Urothelium cell line (cell line): ENCODE measurements at places on chromosomes 6 and 20.

GRCh38 chr6:1770968-1771723 is 161.4 kb downstream of the FOXC1 start:
- peak; percentile 19 for DNase-seq

DNA sequence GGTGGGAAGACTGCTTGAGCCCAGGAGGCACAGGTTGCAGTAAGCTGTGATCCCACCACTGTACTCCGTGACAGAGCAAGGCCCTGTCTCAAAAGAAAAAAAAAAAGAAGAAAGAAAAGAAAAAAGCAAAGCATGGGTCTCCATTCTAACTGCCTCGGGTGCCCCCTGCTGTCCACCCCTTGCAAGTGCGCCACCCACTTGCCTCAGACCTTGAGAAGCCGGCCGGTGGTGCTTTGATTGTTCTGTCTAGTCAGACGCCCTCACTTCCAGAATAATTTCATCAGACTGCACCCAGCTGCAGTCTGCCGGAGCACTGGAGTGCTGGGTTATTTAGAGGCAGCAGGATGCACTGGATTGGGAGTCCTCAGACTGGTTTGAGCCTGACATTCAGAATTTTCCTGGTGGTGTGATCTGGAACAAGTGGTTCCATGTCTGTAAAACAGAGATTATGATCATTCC is 17.6 kb upstream of the TM9SF4 start:
- DNase-seq = peak; percentile 86

DNA sequence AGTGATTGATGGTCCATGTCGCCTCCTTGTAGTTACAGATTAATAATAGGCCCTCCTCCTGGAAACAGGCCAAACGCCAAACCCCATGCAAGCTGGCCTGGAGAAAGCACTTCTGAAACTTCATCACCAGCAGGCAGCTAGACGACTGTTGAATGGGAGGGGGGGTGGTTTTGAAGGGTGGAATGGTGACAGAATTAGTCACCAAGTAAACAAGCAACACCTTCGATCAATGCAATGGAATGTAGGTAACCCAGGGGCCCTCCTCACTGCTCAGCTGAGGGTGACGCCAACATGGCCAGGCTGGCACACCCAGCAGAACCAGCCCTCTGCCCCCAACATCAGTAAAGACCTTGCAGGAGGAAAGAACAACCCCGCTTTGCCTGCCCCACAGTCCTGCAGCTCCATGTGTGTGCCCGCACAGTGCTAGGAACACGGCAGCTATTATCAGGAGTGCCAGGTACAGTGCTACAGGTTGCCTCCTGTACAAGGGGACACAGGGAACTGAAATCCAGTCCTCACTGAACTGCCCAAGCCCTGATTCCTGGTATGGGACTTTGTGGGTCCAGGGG is 2.7 kb downstream of the BCAS1 start:
- peak; percentile 98 for DNase-seq

DNA sequence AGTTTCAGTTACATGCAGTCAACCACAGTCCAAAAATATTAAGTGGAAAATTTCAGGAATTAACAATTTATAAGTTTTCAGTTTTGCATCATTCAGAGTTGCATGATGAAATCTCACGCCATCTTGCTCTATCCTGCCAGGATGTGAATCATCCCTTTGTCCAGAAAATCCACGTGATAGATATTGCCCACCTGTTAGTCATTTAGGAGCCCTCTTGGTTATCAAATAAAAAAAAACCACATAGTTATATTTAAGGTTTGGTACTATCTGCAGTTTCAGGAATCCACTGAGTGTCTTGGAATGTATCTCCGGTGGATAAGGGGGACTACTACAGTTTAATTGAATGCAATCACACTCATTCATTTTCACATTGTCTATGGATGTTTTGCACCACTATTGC is 1249.0 kb upstream of the CITED2 start:
- DNase-seq = peak; percentile 40

DNA sequence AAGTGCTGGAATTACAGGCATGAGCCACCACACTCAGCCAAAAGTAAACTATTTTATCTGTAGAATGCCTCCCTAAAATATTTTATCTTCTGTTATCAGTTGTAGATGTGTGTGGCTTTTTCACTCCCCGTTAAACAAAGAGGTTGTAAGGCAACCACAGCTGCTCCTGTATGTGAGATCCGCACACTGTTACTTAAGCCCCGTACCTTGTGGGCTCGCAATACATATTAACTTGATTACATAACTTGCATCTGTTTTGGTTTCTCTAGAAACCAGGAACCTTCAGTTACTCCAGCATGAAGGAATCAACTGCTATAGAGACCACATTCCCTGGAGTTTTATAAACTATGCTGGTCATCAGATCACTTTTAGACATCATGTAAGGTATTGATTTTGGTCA is 420.1 kb upstream of the SLC35B3 start:
- DNase-seq = no peak

GRCh38 chr20:40922865-40923264 is 105.8 kb upstream of the TOP1 start:
- DNase-seq = no peak

DNA sequence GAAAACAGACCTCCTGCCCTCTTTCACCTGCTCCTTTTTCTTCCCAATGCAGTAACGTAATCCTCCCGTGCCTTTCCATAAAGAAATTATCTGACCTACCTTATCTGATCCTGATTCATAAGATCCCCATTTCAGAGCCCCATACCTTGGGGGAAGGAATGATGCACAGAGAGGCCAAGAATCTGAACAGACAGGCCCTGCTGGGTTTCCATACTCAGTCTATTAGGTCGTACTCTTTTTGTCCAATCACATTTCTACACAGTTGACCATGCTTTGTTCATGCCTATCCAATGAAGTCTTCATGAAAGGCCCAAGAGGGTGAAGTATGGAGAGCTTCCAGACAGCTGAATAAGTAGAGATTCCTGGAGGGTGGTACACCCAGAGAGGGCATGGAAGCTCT is 25.3 kb downstream of the SRPK1 start:
- no peak for DNase-seq

GRCh38 chr6:159092631-159093030 is 47.8 kb upstream of the TAGAP start:
- no peak for DNase-seq

DNA sequence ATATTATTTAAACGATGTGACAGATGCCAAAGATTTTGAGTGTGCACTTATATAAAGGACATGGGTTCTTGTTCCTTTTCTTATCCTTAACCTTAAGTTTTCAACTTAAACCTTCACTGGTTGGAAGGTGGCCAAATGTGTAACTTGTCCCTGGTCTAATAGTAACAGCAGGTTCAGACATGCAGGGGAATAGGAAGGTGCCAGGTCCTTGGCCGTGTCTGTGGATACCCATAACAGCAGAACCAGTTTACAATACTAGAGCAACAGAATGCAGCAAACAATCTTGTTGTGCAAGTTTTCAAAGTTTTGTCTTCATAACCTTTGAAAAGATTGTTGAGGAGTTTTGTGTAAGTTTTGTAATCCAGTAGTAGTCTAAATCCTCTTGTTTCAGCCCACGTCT is 4.4 kb downstream of the MYB start:
- DNase-seq = no peak

GRCh38 chr6:106702451-106703110 is 73.2 kb downstream of the QRSL1 start:
- DNase-seq = no peak

DNA sequence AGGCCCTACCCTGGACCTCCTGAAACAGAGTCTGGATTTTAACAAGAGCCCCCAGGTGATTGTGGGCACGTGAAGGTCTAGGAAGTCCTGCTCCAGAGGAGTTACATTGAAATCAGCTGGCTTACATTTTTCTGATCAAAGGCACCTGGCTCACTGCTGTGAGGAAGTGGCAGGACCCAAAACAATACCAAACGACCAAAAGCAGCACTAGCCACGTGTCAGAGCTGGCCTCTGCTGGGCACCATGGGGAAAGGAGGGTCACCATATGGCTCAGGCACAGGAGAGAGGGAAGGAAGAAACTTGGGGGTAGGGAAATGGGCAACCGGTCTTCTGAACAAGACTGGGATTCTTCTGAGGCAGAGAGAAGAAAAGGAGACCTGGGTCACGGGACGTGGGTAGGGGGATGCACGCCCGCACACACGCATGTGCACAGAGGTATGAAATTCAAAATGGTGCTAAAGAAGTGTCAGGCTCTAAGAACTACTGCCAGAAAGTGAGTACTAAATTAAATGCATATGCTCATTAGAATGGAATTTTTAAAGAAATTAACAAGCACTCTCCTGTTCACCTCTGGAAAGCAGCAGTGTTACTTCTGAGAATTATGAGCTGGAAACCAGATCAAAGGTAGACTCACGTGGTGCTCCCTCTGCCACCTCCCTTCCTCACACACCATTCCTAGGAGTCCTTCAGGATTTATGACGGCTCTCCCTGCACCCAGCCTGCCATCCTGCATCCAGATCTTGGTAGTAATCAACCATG is 113.6 kb downstream of the TRERF1 start:
- DNase-seq = no peak

- DNase-seq = no peak
Measured at GRCh38 chr6:42322676-42323075, 105.0 kb upstream of the MRPS10 start.

DNA sequence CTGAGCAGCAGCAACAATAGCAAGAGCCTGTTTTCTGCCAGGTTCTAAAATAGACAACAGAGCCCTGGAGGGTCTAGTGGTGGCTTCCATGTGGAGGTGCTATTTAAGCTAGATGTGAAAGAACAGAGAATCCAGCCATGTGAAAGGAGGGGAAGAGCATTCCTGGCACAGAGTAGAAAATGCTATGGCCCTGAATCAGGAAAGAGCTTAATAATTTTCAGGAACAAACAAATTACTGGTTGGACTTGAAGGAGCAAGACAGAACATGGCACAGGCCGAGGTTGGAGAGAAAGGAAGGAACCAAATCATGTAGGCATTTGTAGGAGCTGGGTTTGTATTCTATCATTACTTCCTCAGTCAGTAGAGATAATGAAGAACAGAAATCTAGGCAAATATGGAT is 98.3 kb downstream of the AIG1 start:
- no peak for DNase-seq
